ENCODE measurements at places on chromosomes 7 and 10. TPM values are rescaled to one million over a fixed set of nuclear protein-coding genes. Genes with fewer than 3 reads are reported as not detected.

The SPACDR gene
- 0.48 TPM for total RNA-seq

The ABCB4 gene
- total RNA-seq = not detected

The NUTM2A gene
- 0.48 TPM for total RNA-seq

The C10orf90 gene
- total RNA-seq = not detected

The PLPP4 gene
- 1.6 TPM for total RNA-seq

The USP6NL gene
- 29.6 TPM for total RNA-seq

The TLX1 gene
- not detected for total RNA-seq

The CUZD1 gene
- total RNA-seq = 0.65 TPM

The TMEM213 gene
- total RNA-seq = not detected

The TCAF2 gene
- total RNA-seq = 17.3 TPM

All from vein endothelial cell (primary cell).